GM12864 (cell line): ENCODE measurements at places on chromosomes 1 and 21.

DNA sequence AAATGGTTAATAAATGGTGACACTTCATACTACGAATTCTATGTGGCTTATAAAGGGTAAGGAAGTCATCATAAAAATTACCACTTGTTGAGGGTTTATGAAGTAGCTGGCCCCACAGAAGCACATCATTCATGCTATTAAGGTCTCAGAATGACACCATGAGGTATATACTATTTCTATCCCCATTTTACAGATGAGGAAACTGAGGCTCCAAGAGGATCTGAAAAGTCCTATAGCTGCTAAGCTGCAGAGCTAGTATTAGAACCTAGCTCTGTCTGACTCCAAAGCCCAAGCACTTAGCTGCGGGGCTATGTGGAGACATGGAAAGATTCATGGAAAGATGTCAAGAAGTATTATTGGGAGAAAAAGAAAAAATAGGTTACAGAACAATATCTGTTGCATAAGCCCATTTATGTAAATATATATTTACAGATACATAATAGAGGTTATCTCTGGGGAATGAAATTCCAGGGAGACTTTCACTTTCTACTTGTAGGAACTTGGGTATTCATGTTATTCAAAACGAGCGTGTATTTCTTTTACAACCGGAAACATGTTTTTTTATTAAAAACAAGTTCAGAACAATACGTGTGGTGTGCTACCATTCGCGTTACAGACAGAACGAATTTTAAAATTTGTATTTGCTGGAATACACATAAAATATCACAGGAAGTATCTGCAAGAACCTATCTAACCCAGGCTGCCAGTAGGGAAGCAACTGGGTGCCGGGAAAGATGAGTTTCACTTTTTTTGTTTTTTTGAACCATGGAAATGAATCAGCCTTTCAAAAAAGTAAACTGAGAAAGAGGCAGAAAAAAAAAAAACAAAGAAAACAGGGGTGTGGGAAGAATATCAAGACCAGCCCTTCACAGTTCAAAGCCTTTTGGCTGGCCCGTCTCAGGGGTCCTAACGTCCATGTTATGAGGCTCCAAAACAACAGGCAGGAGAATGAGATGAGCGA is 13.4 kb downstream of the SPOCD1 start:
- DNase-seq, result no peak

DNA sequence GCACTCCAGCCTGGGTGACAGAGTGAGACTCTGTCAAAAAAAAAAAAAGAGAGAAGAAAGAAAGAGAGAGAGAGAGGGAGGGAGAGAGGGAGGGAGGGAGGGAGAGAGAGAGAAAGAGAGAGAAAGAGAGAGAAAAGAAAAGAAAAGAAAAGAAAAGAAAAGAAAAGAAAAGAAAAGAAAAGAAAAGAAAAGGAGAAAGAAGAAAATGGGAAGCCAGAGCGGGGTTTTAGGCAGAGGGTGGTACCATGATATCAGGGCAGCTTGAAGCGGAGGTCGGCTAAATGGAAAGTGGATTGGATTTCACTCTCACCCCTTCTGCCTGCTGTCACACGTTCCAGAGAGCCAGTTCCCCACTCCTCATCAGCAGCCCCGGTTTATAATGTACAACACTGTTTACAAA is 1.9 kb downstream of the TMCO4 start:
- DNase-seq, result no peak

- DNase-seq, result no peak
Observed at GRCh38 chr1:228005511-228006033, 1.2 kb upstream of the WNT3A start.

DNA sequence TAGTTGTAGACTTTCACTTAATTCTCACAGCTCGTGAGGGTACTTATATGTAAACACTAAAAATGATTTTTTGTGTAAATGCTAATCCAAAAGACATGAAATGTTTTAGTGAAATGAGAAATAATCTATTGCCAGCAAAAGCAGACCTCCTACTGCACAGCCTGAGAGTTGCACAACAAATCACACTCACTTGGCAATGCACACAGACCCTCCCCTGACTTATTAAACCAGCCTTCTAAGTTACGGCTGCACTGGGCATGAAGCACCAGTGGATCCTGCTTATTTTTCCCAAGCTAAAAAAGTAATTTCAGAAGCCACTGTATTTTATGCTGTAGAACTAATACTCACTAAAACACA is 10.3 kb downstream of the ERRFI1 start:
- no peak for DNase-seq

GRCh38 chr1:21823206-21823979 is 11.3 kb downstream of the LDLRAD2 start:
- DNase-seq, result no peak

GRCh38 chr1:219189952-219190351 is 16.3 kb downstream of the LYPLAL1 start:
- DNase-seq, result no peak

DNA sequence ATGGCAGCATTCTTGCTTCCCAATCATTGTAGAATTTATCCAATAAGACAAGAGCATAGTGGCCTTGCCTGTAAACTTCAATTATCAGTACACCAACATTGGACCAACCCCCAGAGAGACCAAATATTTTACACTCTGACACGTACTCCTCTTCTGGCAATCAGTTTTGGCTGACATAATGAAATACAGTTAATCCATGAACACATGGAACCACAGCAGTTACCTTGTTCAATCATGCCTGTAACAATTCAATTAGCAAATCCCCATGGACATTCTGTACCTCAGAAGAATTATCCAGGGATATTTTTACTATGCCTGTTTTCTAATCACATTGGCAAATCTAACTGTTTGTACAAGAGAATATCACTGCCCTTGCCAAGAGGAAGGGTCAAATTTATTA is 2162.0 kb downstream of the MRPL39 start:
- DNase-seq, result no peak

DNA sequence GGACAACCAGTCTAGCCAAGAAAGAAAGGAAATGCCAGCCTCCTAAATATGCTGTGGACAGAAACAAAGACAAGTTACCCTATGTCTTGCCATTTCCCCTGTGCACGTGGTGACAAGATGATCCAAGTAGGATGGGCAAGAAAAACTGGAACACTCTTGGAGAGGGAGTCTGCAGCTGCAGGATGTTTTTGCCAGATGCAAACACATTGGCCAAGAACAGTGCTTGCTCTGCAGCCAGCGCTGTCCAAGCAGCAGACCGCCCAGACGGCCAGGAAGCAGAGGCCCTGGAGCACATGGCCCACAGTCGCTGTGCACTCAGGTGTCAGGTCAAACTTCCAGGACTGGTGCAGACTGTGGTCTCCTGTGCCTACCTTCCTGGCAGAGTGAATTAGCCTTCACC is 189.3 kb downstream of the SLC35F3 start:
- DNase-seq, result no peak
